ENCODE measurements at places on chromosomes 4 and X.

DNA sequence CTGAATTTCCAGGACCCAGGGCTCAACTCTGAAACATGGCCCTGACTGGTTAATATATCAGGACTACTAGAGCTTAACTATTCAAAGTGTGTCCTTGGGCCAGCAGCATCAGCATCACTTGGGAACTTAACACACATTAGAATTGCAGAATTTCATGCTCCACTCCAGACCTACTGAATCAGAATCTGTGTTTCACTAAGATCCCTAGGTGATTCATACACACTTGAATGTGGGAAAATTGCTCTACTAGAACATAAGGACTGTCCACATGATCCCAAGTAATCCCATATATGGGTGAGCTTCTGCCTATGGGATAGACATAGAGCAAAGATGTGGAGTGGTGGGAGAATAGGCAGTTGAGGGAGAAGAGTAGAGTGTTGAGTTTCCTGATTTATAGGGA, 192.5 kb upstream of the CLNK start:
- no peak for DNase-seq

- DNase-seq: no peak
Measured at GRCh38 chrX:104193485-104193884, 27.2 kb downstream of the FAM199X start.

DNA sequence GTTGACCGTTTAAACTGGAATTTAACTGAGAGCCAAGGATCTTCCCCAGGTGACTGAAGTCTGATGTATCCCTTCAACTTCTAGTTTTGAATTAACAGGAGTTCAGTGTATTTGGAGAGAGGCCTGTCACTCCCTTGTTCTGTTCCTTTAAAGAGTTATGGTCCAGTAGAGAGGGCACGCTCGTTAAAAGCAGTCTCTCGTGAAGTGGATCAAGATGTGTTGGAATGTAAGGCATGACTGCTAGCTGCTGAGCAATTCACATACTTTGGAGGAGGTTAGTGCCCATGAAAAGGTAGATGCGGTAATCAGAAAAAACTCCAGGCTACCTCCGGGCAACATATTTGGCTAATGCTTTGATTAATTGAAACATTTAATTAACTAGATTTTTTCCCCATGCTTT, 65.7 kb downstream of the SHROOM2 start:
- DNase-seq: no peak

DNA sequence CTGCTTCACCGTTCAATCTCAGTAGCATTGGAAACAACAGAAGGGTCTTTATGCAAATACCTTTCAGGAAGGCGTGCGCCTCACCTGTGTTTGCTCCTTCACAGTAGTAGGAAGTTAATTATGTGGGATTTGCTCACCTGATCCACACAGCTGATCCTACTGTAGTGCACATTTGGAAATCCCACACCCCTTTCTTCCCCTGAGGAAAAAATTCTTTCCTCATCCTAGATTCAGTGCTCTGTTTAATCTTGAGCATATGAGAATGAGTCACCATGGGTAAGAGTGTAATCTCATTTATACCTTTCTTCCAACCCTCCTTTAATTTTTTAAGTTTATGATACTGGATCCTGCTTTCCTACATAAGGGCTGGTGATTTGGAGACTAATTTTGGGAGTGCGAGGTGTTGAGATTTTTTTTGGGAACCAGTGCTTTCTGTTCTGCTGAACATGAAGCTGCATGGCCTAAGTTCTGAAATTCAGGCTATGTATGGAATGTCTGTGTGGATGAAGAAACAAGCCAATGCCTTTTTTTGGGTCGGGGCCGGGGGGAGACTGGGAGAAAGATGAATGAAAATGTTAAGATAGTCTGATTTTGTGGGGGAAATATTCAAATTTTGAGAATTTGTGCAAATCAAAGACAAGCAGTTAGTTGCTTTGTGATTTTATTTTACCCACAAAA, 19.0 kb downstream of the GAB1 start:
- no peak for DNase-seq

DNA sequence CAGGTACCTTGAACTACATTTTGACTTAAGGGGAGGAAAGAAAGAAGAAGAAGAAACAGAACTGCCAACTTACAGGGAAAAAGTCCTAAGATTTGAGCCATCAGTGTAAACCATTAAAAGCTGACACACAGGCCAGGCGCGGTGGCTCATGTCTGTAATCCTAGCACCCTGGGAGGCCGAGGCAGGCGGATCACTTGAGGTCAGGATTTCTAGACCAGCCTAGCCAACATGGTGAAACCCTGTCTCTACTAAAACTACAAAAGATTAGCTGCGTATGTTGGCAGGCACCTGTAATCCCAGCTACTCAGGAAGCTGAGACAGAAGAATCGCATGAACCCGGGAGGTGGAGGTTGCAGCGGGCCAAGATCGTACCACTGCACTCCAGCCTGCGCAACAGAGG, 389.7 kb upstream of the FAM241A start:
- DNase-seq: no peak

- no peak for DNase-seq
Measured at GRCh38 chr4:63589796-63590195, 819.5 kb downstream of the TECRL start.

DNA sequence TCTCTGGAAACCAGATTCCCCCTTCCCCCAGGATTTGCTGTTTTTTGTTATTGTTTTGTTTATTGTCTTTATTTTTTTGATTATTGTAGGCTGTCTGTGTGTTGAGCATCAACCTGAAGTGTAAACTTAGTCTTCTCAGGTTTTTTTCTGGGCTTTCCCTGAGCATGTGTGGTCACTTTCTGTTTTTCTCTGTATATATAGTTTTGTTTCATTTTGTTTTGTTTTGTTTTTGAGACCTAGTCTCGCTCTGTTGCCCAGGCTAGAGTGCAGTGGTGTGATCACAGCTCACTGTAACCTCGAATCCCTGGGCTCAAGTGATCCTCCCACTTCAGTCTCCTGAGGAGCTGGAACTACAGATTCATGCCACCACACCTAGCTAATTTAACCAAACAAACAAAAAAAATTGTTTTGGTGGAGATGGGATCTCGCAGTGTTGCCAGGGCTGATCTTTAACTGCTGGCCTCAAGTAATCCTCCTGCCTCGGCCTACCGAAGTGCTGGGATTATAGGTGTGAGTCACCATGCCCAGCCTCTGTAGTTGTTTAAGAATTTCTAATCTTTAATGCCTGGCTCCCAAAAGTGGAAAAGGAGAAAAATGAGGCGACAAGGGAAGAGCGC, 9.1 kb downstream of the IL13RA1 start:
- no peak for DNase-seq

- no peak for DNase-seq
Measured at GRCh38 chr4:186739802-186740434, 16.3 kb upstream of the FAT1 start.

DNA sequence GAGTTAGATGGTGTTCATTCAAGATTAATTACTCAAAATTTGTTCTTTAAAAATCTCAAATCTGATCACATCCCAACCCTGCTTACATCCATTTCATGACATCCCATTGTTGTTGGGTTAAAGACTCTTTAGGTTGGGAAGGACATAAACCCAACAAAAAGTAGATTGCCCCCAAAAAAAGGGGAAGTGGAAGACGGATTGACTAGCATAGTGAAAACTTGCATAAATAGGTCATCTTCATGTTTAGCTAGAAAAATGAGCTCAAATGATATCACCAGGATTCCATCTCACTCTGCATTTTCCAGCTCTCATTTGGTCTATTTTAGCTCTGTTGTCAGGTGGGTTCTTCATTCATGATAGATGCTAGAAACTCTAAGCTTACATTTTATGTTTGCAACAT, 18.5 kb upstream of the TET2 start:
- no peak for DNase-seq

DNA sequence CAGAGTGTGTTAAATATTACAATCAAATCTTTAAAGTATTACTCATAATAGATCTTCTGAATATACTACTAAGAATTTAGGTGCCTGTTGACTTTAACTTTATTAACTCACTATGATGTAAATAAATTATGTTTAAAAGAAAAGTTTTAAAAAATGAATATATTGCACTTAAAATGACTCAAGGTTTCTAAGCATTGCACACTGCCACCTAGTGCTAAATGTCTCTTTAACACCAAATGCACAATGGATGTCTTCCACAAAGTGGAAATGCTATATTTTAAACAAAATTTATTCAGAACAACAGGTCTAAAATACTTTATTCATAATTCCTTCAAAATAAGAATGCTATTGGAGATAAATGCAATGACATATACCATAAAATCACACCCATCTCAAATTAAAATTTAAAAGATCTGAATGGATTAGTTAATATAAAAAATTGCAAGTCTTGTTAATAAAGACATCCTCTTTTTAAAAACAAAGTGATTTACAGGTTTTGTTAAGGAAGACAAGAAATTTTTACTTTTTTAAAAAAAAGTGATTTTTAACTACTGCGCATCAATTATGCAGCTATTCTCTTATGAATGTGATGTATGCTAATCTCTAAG, 5.5 kb downstream of the INPP4B start:
- DNase-seq: no peak

GRCh38 chr4:185916683-185917082, 104.7 kb upstream of the SORBS2 start:
- no peak for DNase-seq

DNA sequence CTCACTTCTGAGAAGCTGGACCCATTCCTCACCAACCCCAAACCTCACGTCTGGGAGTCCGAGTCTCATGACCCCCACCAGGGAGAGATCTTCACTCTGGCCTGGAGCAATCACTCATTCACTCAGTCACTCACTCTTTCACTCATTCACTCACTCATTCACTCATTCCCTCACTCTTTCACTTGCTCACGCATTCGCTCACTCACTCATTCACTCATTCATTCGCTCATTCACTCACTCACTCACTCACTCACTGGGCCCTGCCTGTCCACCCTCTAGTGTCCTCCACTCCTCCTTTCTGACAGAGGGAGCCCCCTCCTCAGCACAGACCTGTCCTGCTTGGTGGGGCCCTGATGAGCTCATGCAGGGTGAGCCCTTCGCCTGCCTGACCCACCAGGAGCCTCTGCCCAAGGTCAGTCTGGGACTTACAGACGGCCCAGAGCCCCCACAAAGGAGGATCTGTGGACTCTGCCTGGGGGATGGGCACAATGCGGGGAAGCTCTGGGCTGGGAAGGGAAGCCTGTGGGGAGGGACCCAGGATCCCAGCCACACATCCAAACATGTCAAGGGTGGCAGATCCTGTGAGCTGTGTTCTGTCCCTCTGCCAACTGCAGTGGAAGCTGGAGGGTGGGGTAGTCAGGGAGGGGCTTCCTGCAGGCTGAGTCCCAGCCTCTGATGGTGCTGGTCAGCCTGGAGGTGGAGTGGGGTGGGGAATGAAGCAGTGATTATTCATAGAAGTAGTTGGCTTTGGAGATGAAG, 18.5 kb downstream of the CPZ start:
- DNase-seq: no peak

- DNase-seq: no peak
Measured at GRCh38 chr4:91330555-91331137, 973.1 kb upstream of the GRID2 start.

GRCh38 chr4:155321006-155321405, 55.8 kb downstream of the MAP9 start:
- no peak for DNase-seq

GRCh38 chr4:70874268-70875156, 27.7 kb upstream of the MOB1B start:
- no peak for DNase-seq

DNA sequence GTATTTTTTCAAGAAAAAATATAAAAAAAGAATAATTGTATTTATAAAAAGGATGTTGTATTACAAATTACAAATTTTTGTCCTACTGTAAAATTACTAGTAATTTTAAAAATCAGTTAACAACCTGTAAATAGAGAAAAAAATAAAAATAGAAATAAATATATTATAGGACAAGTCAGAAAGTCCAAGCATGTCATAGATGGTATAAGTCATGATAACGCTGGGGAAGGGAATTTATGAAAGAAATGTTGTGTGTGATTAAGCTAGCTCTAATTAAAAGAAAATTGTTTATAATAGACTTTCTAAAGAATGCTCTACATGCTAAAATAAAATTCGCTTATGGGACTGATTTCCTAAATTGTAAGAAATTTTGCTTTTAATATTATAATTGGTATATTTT, 2329.9 kb downstream of the ARAP2 start:
- DNase-seq: no peak

DNA sequence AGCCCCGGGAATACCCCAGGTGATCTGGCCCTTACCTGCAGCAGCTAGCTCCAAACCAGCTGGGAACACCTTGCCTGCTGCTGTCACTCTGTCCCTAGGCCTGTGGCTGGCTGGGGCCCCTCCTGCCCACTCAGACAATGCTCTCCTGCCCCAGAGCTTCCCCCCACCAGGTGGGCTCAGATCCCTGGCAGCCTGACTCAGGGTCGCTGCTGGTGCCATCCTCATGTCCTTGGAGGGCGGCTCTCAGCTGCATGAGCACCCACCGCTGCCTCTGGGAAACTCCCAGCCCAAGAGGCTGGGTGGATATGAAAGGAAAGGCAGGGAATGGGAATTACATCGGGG, 15.8 kb downstream of the C4orf50 start:
- DNase-seq: no peak

GRCh38 chr4:118327554-118328241, 25.1 kb downstream of the PRSS12 start:
- no peak for DNase-seq

- DNase-seq: no peak
Measured at GRCh38 chr4:84849051-84849640, 117.3 kb downstream of the WDFY3 start.

DNA sequence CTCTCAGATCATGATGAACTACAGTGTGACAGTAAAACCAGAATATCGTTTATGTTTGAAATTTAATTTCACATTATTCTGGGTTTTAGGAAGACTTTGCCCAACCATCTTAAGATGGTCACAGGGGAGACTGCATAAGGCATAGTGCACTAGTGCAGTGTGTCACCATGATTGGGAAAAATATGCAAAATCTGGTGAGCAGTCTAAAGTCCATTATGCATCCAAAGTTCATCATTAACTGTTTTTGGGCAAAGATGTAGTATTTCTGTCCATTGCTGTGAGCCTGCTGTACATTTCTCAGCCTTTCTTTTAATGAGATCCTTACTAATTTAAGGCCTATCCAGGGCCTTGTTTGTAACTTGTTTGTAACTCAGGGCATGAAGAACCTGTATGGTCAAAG, 11.3 kb upstream of the MFAP3L start:
- no peak for DNase-seq
